ENCODE measurements at places on chromosomes 5 and 9.

DNA sequence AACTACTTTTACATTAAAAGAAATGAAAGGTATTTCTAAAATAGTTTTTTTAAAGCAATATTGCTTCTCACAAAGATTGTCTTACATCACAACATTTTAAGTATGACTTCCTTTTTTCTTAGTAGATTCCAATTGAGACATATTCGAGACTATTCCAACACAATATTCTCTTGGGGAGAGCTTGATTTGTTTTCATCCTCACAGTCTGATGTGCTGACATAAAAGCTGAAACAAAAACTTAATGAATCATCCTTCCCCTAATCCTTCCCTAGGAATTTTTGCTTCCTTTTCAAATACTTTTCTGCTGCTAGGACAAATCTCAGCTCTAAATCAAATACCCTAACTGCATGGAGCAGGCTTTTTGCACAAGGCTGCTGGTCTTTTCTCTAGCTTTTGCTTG, 245.8 kb upstream of the MAP3K1 start:
- no peak for DNase-seq

- no peak for DNase-seq
Measured at GRCh38 chr5:107618242-107618641, 52.5 kb downstream of the EFNA5 start.

- peak; percentile 88 for DNase-seq
Measured at GRCh38 chr5:67165526-67166459, 30.8 kb downstream of the CD180 start.

GRCh38 chr5:72693546-72694205, 122.8 kb upstream of the TNPO1 start:
- no peak for DNase-seq

DNA sequence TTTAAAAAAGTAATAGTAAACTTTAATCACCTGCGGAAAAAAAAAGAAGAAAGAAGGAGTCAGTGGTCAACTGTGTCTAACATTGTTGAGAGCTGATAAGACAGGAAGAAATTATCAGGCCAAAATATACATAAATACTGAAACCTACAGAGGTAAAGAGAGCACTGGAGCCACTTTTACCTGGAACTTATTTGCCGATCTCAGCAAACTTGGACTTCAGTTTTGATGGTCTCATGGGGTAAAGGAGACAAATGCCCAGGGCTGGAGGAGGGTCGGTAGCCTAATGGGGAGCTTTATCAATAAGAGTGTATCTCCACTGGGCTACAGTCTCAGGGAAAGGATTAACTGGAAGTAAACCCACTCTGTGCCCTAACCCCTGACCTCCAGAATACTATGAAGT, 26.6 kb upstream of the ARHGEF28 start:
- DNase-seq = no peak

- no peak for DNase-seq
Measured at GRCh38 chr5:135091286-135091685, 57.3 kb upstream of the PITX1 start.

GRCh38 chr5:138829341-138829740, 45.8 kb downstream of the LRRTM2 start:
- no peak for DNase-seq

Data from activated CD4-positive, alpha-beta T cell treated with anti-CD3 and anti-CD28 coated beads, Interleukin-2, Interleukin-6, amounts not matched to agents 100 ng/mL and 50 ng/mL, durations not matched to agents 16 hours and 8 hours (primary cell).